Prostate gland (tissue), 2 donors: ENCODE measurements at places on chromosomes 5 and 9. TPM values are rescaled to one million over a fixed set of nuclear protein-coding genes. Genes with fewer than 3 reads are reported as not detected.

DNA sequence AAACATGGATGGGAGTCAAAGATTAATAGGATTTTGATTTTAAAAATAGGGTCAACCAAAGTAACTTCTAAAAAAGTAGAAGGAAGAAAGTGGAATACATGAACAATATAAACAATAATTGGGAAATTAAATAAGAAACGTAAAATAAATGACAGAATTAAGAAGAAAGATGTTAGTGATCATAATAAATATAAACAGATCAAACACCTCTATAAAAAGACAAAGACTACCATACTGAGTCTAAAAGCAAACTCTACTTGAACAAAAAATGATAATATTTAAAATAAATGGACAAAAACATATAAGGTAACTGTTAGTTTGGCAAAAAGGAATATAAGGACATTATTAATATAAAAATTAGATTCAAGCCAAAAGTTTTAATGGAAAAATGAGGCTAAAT, 57.7 kb upstream of the ZNF618 start:
- DNase-seq: no peak

- no peak for DNase-seq
Measured at GRCh38 chr5:168867241-168867640, 288.1 kb upstream of the PANK3 start.

DNA sequence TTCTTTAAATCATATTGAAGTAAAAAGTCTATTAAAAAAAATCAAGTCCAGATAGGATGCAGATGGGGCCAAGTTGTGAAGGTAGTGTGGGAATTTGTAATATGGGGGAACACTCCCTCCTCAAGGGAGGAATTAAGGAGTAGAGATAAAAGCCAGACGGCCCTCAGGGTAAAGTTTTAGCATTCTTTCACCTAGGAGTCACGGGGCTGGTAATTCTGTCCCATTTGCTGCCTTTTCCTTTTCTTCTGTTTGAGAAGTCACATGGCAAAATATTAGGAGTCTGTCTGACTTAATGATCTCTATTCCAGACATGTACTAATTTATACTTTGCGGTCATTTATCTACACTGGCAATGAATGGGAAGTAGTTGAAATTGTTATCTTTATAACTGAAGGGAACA, 61.9 kb downstream of the SNX24 start:
- DNase-seq: no peak

PCDHGC3 gene
- total RNA-seq: 55.3 TPM

DNA sequence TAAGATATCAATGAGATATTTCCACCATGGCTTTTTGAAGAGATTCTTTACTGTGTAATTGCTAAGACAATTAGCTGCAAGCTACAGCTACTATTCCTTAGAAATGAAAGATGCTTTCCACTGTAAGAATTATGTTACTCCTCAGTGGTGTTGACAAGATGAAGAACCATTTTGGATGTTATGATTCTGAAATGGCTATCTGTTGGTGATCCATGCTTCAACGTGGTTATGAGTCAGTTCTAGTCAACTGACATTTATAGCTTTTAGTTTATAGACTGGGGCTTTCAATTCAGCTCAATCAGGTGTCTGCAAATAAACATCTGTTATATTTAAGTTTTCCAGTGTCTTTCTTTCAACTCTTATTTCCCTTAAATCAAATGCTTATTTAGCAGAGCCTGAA, 93.7 kb downstream of the SGCD start:
- no peak for DNase-seq

- DNase-seq: no peak
Measured at GRCh38 chr5:168165221-168165914, 126.1 kb upstream of the WWC1 start.

DNA sequence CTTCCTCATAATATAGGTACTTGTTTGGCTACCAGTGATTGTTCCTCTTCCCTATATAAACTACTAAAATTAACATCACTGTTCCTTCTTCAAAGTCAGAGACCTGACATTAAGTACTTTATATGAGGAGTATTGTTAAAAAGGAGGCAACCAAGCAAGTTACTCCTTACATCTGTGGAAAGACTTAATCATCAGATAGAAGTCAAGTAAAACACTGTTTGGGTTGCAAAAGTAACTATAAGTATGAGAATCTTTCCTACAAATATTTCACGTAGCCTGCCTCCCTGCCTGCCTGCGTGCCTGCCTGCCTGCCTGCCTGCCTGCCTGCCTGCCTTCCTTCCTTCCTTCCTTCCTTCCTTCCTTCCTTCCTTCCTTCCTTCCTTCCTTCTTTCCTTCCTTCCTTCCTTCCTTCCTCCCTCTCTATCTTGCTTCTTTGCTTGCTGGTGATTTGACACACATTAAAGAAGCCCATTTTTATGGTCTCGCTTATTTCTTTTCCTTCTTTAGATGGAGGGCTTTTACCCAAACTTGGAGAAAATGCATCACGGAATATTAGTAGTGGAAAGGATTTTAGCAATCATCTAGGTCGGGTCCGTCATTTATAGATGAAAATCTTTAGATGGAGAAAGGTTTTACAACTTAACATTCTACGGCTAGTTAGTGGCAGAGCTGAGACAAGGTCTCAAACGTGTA, 3.2 kb downstream of the CER1 start:
- no peak for DNase-seq

TAF11L4 gene
- total RNA-seq: not detected

DNA sequence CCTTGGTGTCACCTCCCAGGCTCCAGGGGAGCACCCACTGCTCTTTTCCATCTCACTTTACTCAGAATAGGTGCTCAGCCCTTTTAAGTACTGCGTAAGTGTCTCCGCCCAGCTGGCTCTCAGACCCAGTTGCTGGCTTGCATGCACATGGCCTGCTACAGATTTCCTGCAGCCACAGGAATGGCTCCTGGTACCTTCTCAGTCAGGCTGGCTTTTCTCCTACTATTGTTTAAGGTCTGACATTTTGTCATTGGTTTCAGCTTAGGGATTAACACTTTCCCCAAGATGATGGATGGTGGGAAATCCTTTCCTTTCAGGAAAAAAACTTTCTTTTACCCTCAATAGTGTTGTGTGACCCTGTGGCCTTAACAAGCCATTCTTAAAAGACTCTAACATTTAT, 1652.3 kb upstream of the WWC1 start:
- no peak for DNase-seq

DNA sequence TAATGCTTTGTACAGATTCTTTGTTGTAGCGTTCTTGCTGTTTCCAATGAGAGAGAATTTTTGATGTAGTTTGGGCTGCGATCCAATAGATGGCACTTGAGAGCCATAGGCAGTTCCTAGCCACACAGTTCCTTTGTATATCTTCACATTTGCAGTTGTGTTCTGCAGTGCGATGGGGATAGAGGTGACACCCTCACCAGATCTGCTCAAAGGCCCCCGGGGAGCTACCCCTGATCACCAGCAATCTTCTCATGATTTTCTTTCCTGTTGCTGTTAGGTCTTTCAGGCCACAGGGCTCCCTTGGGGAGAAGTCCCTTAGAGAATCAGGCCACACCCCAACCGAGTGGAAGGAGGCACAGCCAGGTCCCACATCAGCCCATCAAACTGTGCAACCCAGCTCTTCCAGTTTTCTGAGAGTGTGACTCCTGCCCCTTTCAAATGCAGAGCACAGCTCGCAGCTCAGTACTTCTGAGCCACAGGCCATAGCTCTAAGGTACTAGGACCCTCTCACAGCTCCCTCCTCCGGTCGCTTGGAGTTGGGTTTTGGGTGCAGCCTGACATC, 353.7 kb downstream of the SLCO4C1 start:
- DNase-seq: peak; percentile 29

DROSHA gene
- total RNA-seq: 27.6 TPM

STPG3 gene
- 4.2 TPM for total RNA-seq

DNA sequence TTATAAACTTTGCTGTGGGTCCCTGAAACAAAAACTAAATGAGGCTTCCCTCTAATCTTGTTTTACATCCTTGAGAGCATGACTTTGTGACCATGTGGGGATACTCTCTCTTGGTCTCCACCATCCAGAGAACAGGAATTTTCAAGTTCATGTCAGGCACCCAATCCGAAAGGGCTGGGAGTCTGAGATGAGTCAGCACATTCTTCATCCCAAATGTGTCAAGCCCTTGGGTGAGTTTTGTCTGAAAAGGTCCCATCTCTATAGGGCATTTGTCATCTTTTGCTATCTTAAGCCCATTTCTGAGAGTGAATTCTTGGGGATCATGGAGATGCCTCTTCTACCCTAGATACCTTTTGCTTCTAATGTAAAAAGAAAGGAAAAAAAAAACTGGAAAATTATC, 26.9 kb upstream of the RAPGEF6 start:
- DNase-seq: no peak

GRCh38 chr5:78602400-78602799, 46.2 kb downstream of the LHFPL2 start:
- DNase-seq: no peak

DNA sequence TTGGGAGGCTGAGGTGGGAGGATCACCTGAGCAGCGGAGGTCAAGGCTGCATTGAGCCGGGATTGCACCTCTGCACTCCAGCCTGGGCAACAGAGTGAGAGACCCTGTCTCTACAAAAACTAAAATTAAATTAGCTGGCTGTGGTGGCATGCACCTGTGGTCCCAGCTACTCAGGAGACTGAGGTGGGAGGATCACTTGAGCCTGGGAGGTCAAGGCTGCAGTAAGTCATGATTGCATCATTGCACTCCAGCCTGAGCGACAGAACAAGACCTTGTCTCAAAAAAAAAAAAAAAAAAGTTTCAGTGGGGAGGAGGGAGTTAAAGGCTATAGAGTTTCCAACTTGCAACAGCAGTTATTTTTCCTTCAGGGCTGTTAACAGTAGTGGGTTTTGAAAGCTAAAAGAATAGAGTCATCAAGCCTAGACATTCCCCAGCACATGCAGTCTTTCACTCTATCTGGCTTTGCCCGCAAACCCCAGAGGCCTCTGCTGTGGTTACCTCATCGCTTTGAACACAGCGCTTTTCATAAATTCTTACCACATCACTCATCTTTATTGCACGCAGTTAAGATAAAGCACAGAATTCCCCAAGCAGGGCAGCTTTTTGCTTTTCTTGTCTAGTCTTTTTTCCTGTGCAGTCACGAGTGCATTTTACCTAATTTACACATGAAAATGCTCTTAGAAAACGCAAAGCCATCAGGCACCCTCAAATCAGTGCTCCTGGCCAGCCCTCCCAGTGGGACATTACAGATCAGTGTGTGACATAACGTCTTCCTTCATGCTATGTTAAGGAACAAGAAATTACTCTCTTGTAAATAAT, 8.7 kb upstream of the SLC2A8 start:
- no peak for DNase-seq

DNA sequence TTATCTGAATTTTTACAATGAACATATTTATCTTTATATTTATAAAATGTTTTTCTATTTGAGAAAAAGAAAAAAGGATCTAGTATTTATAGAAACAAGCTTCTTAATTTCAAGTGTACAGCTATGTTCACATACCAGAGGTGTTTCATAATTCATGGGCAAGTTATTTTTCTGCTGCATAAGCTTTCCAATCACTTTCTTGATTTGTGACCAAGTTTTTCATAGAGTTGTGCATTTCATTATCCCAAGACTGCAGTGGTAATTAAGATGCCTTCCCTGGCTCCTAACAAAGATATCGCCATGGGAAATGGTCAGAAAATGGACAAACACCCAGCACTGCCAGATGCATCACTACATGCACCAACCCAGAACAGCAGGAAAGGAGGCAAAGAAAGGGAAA, 124.6 kb downstream of the GNAQ start:
- DNase-seq: no peak

GRCh38 chr9:5560443-5561100, 50.2 kb downstream of the PDCD1LG2 start:
- DNase-seq: no peak
